NCI-H2081 (cell line): ENCODE measurements at places on chromosomes 1 and 21.

DNA sequence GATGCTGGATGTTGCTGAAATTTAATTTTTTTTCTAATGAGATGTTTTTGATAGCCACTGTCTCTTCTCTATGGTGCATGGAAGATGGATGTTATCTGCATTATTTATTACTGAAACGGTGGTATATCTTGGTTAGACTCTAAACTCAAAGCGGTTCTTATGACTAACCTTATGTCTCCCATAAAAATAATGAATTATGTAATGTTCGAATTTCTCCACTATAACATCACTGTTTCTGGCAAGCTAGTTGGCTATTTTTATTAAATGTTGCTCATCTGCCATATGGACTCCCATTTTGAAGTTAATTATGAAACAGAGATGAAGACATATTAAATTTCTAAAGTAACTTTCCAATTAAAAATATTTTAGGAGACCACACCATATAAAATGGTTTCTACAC is 808.6 kb upstream of the ADGRL4 start:
- DNase-seq, result no peak

DNA sequence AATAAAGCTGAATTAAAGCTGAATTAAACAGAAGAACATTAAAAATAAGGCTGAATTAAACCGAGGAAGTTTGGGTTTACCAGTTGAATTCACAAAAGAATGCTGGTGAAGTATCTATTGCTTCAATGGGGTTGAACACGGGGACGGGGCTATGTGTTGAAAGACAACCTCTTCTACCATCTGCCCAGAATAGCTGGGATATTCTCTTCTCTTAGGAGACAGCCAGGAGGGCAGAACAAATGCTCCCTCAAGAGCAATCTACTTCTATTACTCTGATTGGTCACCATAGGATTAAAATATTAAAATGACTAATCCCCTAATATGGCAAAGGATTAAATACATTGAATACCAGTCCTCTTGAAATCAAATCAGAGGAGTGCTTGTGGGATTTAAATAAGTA is 68.4 kb downstream of the LPGAT1 start:
- DNase-seq, result no peak

- DNase-seq, result no peak
These were observed 51.1 kb downstream of the PHC2 start for GRCh38 chr1:33379631-33380354.

DNA sequence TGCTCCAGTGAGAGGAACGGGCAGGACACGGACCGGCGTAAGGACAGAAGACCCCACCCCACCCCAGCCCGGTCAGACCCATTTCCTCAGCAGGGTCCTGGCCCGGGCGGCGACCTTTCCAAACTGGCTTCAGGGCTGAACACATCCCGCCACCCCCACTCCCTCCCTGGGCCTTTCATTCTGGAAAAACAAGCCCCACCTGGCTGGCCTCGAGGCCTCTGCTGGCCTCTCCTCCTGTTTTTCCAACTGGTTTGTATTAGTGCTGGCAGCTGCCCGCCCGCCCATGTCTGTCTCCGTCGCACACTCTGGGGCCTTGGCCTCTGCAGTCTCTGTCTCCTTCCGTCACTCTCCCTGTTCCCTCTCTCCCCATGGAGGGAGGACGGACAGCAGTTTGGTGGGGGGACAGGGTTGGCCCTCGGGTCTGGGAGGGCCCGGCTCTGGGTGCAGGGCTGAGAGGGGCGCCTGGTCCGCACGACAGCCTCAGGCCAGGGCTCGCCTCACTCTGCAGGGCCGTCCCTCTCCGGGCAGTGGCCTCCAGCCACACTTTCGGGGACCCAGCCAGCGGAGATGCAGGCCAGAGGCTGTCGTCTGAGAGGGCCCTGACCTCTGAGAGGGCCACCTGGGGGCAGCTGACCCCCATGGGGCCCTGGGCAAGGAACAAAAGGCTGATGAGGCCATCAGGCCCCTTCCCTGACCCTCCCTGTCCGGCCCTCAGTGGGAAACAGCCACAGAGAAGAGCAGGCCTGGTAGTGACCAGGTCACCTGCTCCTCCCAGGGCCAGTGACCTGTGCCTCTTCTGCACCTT is 1.5 kb upstream of the MXRA8 start:
- DNase-seq, result no peak

DNA sequence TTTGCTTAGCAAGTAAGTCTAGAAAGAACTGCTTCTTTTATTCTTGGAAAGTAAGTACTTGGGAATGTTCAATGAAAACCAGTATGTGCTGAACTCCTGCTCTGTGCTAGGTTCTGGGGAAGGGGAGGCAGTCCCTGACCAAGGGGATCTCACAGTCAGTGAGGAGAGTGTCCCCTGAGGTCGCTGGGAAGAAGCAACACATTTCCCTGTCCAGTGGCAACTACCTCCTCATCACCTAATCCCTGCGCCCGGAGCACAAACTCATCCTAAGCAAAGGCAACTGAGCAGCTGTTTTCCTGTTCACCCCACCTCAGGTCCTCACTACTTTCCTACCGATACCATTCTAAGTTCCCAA is 61.7 kb upstream of the ANGPTL1 start:
- no peak for DNase-seq

DNA sequence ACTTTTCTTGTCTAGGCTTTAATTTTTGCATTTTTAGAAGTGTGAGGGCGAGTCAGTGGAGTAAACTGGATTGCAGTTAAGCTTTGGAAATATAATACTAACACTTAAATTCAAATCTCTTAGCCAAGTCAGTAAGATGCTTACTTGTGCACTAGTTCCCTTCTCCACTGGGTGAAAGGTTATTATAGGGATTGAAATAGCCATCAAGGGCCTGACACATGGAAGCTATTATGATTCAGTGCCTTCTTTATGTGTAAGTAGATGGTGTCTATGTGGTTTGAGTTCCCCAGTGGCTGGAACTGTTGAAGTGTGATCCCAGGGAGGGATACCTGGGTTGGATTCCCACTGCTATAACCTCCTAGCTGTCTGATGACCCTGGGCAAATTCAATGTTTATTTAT is 24.7 kb upstream of the DMRTA2 start:
- DNase-seq, result no peak

DNA sequence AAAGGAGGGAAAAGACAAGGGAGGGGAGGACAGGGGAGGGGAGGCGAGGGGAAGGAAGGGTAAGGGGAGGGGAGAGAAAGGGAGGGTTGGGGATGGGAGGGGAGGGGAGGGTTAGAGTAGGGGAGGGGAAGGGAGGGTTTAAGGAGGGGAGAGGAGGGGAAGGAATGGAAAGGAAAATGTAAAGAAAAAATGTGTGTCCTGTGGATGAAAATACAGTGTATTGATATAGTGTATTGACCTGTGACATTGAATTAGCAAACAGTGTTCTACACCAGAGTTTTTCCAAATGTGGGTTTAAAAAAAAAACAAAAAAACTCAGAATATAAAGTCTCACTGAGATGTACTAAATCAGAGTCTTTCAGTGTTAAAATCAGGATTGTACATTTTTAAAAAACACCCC is 1279.8 kb upstream of the ADGRL2 start:
- no peak for DNase-seq

DNA sequence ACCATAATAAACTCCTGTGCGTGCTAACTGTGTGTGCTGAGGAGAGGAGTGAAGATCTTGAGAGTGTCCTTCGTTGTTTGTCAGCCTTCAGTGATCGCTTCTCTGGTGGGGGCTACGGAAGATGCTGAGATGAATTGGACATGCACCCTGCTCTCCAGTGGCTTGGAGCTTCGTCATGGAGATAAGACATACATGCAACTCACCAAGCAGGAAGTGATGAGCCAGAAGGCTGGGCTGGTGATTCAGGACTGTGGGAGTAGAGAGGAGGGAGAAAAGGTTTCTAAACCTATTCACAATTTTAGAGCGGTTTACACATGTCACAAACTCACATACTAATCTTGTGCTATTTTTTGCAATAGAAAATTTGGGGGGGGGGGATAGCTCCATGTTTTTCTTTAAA is 128.9 kb upstream of the ADAR start:
- no peak for DNase-seq

- no peak for DNase-seq
These were observed 76.7 kb downstream of the PRDM16 start for GRCh38 chr1:3145532-3146325.

DNA sequence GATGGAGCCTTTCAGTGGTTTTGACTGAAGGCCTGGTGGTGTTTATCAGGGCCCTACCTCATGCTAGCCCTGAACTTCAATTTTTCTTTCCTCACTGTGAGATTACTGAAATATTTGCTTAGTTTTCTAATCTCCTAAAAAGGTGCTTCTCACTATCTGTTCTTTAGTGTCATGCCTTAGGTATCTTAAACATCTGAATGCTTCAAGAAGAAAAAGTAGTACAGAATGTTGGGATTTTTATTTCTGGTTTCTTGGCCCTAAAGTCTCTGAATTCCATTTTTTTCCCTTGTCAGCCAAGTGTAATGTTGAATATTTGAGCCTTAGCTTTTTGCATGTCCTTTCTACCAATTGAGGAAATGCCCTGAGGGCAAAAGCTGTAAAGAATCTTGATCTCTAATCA is 47.9 kb upstream of the PRKACB start:
- no peak for DNase-seq

DNA sequence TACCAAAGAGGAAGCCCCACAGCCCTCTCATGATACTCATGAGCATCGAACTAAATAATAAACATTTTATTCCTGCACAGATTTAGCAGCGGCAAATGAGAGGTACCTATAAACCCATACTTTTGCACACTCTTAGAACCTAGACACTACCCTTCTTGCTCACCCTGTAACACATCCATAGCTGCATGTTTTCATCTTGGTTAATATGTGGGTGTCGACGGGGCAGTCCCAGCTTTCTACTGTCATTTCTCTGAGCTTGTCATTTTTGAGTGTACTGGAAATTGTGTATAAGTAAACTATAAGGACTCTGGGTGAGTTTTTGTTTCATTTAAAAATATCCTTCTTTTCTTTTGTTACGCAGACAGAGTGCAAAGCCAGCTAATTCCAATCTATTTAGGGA is 25.5 kb downstream of the OVGP1 start:
- DNase-seq, result no peak
